ENCODE measurements at places on chromosomes 3 and 15. TPM values are rescaled to one million over a fixed set of nuclear protein-coding genes. Genes with fewer than 3 reads are reported as not detected.

The PARP9 gene
- total RNA-seq, result 41.1 TPM

GRCh38 chr3:54424292-54424691 lies 301.9 kb downstream of the CACNA2D3 start:
- no peak for DNase-seq
- H3K27ac ChIP-seq, result no peak overlapping the region

DNA sequence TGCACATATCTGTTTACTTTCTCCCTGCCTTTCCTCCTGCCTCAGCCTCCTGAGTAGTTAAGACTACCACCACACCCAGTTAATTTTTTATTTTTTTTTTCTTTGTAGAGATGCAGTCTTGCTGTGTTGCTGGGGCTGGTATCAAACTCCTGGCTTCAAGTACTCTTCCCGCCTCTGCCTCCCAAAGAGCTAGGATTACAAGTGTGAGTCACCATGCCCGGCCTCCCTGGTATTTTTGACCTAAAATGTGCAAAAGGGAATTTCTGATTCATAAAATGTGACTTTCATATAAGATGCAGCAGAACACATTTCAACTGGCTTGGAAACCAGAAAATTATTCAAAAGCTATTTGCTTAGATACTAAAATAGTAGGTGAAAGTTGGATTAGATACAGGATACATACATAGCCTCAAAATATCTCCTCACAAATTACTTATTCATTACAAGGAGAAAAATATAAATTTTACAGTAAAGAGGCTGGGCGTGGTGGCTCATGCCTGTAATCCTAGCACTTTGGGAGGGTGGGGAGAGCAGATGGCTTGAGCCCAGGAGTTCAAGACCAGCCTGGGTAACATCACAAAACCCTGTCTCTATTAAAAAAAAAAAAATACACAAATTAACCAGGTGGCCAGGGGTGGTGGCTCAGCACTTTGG lies 32.0 kb downstream of the MAP4 start:
- no peaks in the 10 kb centered on the region for H3K36me3 ChIP-seq
- H3K4me1 ChIP-seq, result no peaks in the 10 kb centered on the region
- no peak for DNase-seq
- no peaks in the 10 kb centered on the region for H3K27me3 ChIP-seq
- no peak overlapping the region for H3K4me3 ChIP-seq
- H3K27ac ChIP-seq, result no peak overlapping the region

The HIGD2B gene
- total RNA-seq, result 1.8 TPM

DNA sequence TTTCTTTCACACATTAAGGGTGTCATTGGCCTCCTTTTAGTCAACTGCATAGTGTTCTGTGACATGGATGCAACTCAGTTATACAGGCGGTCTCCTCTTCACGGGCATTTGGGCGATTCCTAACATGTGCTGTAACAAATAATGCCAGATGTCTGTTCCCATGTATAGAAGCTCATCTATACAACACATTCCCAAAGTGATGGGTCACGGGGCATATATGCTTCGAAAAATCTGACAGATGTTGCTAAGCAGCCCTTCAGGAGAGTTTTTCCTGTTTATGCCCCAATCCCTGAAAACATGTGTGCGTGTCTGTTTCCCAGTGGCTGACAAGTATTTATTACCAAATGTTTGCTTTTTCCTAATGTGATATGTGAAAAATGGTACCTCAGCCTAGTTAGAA lies 25.8 kb downstream of the LRRK1 start:
- no peaks in the 10 kb centered on the region for H3K4me1 ChIP-seq
- no peaks in the 10 kb centered on the region for H3K36me3 ChIP-seq
- H3K4me3 ChIP-seq, result no peak overlapping the region
- H3K27ac ChIP-seq, result no peak overlapping the region

DNA sequence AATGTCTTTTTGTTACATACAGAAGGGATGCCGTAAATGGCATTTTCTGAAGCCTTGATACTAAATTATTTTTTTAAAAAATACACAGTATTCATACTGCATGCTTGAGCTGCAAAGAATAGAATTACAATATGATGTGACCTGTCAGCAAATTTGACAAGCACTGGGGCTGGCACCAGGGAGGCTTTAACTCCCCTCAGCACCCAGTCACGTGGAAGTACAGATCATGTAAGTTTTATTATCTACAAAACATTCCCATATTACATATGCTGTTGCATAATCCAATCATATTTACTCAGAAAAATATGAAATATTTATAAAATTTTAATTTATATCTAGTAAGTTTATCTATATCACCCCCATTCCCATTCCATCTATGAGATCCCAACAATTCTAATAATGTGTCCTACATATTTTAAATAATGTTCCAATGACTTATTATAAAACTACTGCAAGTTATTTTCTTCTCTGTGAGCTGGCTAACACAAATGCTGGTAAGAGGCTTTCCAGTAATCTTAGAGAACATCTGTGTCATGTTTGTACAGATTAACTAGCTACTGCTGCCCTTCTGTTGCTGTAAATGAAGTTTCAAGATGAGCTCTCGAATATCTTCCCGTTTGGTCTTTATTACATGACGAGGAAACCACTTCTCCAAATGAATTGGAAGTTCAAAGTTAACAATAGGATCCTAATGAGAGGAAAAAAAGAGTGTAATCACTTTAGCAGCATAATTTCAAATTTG lies 5.2 kb upstream of the IMPG2 start:
- no peak for DNase-seq
- H3K27ac ChIP-seq, result no peak overlapping the region
- no peaks in the 10 kb centered on the region for H3K4me1 ChIP-seq

- H3K4me3 ChIP-seq, result no peak overlapping the region
- H3K4me1 ChIP-seq, result peaks cover 44% of the 10 kb centered on the region
- no peak for DNase-seq
Measured at GRCh38 chr15:70247281-70247680, 149.6 kb upstream of the TLE3 start.

The GABRB3 gene
- not detected for total RNA-seq

- no peaks in the 10 kb centered on the region for H3K4me1 ChIP-seq
- DNase-seq, result no peak
- H3K27ac ChIP-seq, result no peak overlapping the region
- no peak overlapping the region for H3K4me3 ChIP-seq
- H3K27me3 ChIP-seq, result no peaks in the 10 kb centered on the region
- H3K36me3 ChIP-seq, result no peaks in the 10 kb centered on the region
Measured at GRCh38 chr3:120428924-120429323, 21.9 kb downstream of the FSTL1 start.

The MORC1 gene
- 0.12 TPM for total RNA-seq

DNA sequence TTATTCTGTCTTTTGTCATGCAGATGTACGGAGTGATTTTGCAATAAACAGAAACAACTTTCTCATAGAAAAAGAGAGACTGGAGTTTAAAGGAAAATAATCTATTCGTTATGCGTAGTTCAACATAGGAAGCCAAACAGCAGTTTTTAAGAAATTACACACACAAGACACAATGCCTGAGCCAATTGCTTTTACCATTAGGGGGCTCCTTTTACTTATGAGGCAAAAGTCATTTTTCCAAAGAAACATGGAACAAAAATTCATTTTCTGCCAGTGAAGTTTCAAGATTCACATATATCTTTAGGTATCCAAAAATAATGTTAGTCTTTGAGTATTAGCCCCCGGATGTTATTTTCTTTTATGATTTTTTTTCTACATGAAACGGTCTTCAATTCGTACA lies 10.7 kb downstream of the CNTN6 start:
- no peak for DNase-seq
- no peaks in the 10 kb centered on the region for H3K27me3 ChIP-seq
- H3K27ac ChIP-seq, result no peak overlapping the region
- H3K36me3 ChIP-seq, result no peaks in the 10 kb centered on the region
- no peak overlapping the region for H3K4me3 ChIP-seq

DNA sequence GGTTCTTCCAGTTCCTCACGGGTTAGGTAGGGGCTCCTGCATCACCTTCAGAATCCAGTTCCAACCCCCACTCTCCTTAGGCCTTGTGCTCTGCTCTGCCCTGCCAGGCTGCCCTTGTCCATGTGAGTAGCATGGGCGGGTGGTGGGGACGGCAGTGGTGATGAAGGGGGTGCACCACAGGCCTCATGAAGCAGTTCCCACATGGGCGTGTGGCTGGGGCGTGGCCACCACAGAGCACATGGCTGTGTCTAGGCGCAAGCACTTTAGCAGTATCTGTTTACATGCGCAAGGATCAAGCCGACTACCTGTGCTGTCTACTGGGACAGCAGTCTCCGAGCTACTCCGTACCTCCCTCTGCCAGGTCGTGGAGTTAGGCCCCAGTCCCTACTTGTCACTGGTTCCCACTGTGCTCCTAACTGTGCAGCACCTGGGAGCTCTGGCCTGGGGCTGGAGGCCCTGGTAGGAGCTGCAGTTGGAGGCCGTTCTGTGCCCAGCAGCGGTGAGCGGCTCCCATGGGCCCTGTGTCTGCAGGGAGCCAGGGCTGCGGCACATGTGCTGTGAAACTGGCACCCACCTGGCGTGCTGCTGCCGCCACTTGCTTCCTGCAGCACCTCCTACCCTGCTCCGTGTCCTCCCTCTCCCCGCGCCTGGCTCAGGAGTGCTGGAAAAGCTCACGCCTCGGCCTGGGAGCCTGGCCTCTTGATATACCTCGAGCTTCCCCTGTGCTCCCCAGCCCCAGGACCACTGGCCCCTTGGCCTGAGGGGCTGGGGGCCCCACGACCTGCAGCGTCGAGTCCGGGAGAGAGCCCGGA lies 53.5 kb downstream of the PLXNA1 start:
- H3K36me3 ChIP-seq, result no peaks in the 10 kb centered on the region
- no peaks in the 10 kb centered on the region for H3K4me1 ChIP-seq
- no peaks in the 10 kb centered on the region for H3K27me3 ChIP-seq
- no peak overlapping the region for H3K4me3 ChIP-seq

- no peaks in the 10 kb centered on the region for H3K27me3 ChIP-seq
- no peak for DNase-seq
- H3K4me3 ChIP-seq, result no peak overlapping the region
- H3K36me3 ChIP-seq, result no peaks in the 10 kb centered on the region
- no peak overlapping the region for H3K27ac ChIP-seq
Measured at GRCh38 chr3:139597947-139598346, 58.4 kb upstream of the RBP1 start.

DNA sequence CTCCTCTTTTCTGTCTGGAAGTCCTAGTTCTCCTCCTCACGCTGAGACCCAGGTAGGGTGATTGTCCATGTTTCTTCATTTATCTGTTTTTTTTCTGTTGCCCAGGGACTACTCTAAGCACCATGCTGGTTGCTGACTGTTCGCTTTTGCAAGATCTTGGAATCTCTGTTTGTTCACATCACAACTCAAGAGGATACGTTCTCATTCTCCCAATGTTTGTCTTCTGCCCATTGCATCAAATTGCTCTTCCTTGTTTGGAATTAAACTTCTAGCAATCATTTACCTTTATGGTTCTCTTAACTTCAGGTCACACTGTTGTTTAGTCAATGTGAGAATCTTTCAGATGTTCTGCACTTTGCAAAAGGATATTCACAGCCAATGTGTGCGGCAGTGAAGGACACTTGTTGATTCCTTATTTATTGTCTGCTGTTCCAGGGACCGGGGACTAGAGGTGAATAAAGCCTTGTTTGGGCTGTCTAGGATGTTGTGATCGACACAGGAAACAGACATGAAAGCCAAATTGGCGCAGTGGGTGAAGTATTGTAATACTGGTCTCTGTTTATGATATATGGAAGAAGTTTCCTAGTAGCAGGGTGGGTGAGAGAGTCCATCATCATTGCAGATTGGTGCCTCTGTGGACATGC lies 24.5 kb downstream of the LPP start:
- no peak overlapping the region for H3K4me3 ChIP-seq
- H3K27ac ChIP-seq, result no peak overlapping the region
- peaks cover 23% of the 10 kb centered on the region for H3K4me1 ChIP-seq
- no peaks in the 10 kb centered on the region for H3K27me3 ChIP-seq
- no peak for DNase-seq
- peaks cover 3% of the 10 kb centered on the region for H3K36me3 ChIP-seq

- no peak overlapping the region for H3K27ac ChIP-seq
- H3K4me3 ChIP-seq, result no peak overlapping the region
- DNase-seq, result no peak
- H3K4me1 ChIP-seq, result no peaks in the 10 kb centered on the region
- H3K27me3 ChIP-seq, result no peaks in the 10 kb centered on the region
Measured at GRCh38 chr15:52658955-52659354, 20.2 kb downstream of the ATOSA start.

DNA sequence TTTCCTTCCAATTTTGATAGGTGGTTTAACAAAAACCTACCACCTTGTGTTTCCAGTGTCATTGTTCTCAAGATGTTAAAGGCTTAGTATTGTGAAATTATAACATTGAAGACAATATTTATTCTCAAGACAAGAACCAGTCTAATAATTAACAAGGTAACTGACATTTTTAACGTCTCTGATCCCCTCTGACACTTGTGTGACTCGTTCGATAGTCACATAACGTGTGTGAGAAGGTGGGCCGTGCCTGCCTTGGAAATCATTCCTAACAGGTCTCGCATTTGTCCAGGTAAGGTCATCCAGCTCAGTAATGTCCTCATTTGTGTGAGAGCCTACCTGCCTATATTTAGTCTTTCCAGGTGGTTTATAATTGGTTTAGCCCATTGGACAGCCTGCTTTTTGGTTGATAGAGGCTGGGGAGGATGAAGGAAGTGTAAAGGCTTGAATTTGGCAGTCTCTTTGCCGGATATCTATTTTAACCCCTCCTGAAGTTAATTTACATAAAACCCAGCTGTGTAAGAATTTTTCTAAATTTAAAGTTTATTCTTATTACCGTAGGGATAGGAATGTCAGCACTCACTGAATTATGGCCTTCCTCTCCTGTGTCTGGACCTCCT lies 94.4 kb downstream of the AKAP13 start:
- DNase-seq, result no peak
- H3K27ac ChIP-seq, result no peak overlapping the region
- no peaks in the 10 kb centered on the region for H3K36me3 ChIP-seq
- peaks cover 10% of the 10 kb centered on the region for H3K4me1 ChIP-seq

The FGF7 gene
- total RNA-seq, result not detected

GRCh38 chr3:187490366-187490765 lies 122.2 kb downstream of the RTP4 start:
- H3K4me3 ChIP-seq, result no peak overlapping the region
- no peak for DNase-seq
- H3K27ac ChIP-seq, result no peak overlapping the region
- H3K4me1 ChIP-seq, result no peaks in the 10 kb centered on the region
- H3K27me3 ChIP-seq, result peaks cover 2% of the 10 kb centered on the region

- H3K27ac ChIP-seq, result no peak overlapping the region
- H3K36me3 ChIP-seq, result no peaks in the 10 kb centered on the region
- no peak overlapping the region for H3K4me3 ChIP-seq
- no peak for DNase-seq
- no peaks in the 10 kb centered on the region for H3K4me1 ChIP-seq
- H3K27me3 ChIP-seq, result no peaks in the 10 kb centered on the region
Measured at GRCh38 chr15:46304321-46304720, 669.5 kb downstream of the SQOR start.
